Forelimb muscle (tissue), 1 donor: ENCODE measurements at places on chromosomes 12 and 14. TPM values are rescaled to one million over a fixed set of nuclear protein-coding genes. Genes with fewer than 3 reads are reported as not detected.

NANOG gene
- polyA plus RNA-seq = 0.13 TPM

AMIGO2 gene
- polyA plus RNA-seq = 1.3 TPM

SMOC1 gene
- 5.1 TPM for polyA plus RNA-seq

LRRK2 gene
- polyA plus RNA-seq = 4.5 TPM

KRT82 gene
- not detected for polyA plus RNA-seq

PTCSC3 gene
- polyA plus RNA-seq = not detected

KCNA5 gene
- polyA plus RNA-seq = 1.8 TPM

PGAM5 gene
- 20.7 TPM for polyA plus RNA-seq

RFX4 gene
- polyA plus RNA-seq = 0.15 TPM

SLC6A15 gene
- polyA plus RNA-seq = 2.9 TPM

KCNK10 gene
- polyA plus RNA-seq = not detected
